ENCODE measurements at places on chromosomes 1 and 21.

DNA sequence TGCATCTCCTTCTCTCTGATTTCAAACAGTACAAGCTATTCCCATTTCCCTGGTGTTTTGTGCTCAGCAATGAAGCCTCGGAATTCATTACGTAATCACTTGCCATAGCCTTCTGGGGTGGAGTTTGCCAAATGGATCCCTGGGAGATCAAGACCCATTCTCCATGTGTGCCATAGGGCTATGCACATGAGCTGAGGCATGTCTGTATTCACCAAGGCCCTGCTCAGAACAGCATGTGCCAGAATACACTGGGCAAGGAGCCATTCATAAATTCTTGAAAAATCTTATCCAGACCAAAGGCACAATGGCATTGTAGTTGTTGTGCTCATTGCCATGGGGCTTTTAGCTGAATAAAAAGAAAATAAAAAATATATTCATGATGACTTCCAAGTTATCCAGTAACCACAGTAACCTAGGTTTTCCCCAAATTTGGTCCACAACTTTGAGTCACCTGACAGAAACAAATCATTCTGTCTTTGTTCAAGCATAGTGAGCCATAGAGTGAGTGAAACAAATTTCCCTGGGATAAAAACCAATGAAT, 53.0 kb downstream of the CRB1 start:
- DNase-seq = no peak

DNA sequence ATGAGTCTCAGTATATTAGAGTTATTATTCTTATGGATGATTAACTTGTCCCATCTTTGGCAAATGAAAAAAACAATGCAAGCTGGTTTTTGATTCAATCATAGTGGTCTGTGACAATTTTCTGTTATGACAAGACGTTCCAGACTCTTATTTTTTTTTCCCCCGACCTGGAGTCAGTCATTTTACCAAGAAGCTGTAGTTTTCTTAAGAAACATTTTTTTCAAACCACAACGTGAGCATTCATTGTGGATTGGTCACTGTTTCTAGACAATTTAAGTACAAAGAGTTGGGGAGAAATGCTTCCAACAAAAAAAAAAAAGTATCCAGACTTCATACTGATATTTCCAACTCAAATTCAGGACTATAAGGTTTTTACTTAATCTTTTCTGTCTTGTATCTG, 8.0 kb upstream of the ANGPTL3 start:
- no peak for DNase-seq

DNA sequence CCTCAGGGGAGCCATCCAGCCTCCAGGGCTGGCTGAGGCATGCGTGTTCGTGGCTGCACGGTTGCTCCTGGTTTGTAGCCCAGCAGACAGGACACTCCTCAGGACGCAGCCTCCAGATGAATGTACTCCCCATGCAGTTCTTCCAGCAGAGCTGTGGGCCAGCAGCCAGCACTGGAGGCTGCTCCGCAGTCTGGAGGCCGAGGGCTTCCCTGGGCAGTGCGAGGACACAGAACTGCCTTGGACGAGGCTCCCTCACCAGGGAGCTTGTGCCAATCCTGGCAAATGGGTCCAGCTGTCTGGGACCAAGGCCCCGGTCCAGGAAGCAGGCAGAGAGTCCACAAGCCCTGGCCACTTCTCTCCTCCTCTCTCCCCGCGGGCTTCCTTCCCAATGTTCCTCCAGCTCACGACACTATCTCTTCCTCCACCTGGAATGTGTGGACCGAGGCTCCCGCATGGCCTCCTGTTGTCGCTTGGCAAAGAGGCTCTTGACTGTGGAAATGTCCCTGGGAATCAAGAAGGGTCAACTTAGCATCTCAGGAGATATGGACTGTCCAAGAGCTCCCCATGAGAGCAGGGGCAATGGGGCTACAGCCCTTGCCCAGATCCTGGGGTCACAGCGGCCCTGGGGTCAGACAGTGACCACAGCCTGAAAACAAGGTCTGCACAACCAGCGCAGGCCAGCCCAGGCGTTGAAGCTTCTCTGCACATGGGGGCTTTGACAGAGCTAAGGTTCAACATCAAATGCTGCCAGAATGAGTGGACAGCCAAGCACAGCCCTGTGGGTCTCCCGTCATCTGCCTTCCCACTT, 5.3 kb downstream of the EDN2 start:
- DNase-seq = no peak

- DNase-seq = no peak
These were observed 261.4 kb upstream of the USP24 start for GRCh38 chr1:55476445-55477015.

- DNase-seq = no peak
These were observed 208.4 kb upstream of the ZC3H12A start for GRCh38 chr1:37265786-37266667.

DNA sequence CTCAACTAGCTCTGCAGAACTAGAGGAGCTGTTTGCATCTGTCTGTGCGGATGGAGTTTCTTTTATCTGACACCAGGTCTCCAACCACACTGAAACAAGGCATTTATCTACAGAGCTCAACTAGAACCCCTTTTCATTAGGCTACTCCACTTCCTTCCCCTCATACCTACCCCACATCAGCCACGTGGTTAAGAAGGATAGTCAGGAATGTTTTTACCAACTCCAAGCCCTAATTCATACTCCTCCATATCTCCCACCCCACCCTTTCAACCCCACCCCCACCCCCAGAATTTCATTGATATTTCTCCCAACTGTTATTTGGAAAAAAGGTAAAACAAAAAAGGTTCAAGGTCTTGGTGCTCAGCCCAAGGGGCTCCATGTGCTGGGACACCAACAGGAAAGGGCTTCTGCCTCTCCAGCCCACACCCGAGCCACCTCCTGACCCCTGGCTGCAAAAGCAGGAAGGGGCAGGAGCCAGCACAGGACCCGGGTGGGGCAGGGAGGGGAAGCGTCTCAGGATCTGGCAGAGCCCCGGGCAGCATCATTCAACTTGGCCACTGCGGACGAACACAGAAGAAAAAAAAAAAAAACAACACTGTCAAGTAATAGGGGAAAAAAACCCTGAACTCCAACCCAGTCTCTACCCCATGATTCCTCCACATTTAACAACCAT, 7.0 kb downstream of the ENSA start:
- DNase-seq = no peak

Measured in T-helper 1 cell (primary cell).